ENCODE measurements at places on chromosomes 6 and 20. TPM values are rescaled to one million over a fixed set of nuclear protein-coding genes. Genes with fewer than 3 reads are reported as not detected.

DNA sequence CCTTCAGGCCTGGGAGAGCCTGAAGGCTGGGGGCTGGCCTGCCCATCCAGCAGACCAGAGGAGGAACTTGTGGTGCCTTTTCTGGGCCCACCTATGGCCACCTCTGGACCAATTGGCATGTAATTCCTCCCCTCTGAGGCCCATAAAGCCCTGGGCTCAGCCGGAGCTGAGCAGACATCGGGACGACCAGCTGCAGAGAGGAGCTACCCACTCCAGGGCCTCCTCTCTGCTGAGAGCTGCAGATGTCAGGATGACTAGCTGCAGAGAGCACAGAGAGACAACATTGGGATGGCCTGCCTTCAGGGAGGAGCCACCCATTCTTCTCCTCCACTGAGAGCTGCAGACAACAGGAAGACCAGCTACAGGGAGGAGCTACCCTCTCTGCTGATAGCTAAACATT, 370.1 kb downstream of the CD83 start:
- DNase-seq, result no peak

- no peak for DNase-seq
Observed at GRCh38 chr6:41935193-41935574, 6.4 kb downstream of the CCND3 start.

DNA sequence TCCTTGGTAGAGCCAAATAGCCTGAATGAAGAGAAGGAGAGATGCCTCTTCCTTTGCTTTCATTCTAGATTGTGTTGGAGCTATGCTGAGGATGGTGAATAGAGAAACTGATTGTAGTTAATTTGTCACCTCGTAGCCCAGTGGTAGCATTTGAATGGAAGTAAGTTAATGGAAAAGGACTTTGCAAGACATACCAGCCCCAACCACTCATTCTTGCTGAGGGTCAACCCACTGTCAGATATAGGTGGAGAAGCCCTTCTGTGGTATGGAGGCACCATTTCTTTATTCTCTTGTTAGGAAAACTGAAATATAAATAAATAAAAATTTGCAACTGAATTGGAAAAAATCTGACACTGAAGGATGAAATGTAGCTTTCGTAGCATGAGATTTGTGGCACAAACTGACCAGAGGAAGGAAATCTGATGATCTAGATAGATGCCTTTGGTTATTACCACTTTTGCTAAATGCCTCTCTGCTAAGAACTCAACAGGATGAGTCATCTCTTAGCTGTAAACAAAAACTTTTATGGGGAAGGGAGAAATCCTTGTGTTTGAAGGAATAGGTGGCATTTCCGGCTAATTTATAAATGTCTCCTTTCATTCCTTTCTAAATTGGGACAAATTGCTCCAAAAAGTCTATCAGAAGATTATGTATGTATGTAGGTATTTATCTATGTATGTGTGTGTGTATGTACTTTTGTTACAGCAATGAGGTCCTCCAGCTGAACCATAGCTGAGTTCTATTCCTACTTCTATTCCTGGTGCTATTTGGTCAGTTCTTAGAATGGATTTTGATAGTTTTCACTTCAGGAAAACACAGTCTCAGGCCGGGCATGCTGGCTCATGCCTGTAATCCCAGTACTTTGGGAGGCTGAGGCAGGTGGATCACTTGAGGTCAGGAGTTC, 76.5 kb upstream of the SUPT3H start:
- DNase-seq, result no peak

DNA sequence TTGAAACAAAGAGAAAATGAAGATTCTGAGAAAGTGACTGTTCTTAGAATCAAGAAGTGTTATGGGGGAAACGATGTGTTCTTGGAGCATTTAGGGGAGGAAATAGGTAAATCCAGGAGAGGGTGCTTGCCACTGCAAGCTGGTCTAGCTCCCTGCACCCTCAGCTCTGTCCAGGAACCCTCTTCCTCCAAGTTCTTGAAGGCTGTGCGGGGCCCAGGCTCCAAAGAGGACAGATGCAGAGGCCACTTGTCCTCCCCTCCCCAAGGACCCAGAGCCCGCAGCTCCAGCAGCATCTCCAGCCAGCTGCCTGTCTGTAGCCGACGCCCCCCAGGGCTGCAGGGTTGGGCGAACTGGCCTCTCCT, 87.9 kb downstream of the CDC5L start:
- no peak for DNase-seq

- DNase-seq, result no peak
Observed at GRCh38 chr6:45645302-45645701, 267.6 kb upstream of the SUPT3H start.

DNA sequence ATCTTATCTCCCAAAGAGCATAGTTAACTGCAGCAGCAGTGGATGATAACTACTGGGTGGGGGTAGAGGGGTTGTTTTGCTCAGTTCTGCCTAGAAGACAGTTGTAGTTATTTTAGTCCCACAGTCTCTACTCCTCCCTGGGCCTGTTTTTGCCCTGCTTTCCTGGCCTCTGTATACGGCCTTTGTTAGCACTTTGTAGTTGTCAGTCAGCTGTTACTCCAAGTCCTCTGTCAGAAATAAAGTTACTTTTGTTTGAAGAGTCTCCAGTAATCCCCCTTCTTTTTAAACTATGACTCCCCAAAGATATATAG, 113.9 kb downstream of the SLC16A10 start:
- DNase-seq, result no peak

DNA sequence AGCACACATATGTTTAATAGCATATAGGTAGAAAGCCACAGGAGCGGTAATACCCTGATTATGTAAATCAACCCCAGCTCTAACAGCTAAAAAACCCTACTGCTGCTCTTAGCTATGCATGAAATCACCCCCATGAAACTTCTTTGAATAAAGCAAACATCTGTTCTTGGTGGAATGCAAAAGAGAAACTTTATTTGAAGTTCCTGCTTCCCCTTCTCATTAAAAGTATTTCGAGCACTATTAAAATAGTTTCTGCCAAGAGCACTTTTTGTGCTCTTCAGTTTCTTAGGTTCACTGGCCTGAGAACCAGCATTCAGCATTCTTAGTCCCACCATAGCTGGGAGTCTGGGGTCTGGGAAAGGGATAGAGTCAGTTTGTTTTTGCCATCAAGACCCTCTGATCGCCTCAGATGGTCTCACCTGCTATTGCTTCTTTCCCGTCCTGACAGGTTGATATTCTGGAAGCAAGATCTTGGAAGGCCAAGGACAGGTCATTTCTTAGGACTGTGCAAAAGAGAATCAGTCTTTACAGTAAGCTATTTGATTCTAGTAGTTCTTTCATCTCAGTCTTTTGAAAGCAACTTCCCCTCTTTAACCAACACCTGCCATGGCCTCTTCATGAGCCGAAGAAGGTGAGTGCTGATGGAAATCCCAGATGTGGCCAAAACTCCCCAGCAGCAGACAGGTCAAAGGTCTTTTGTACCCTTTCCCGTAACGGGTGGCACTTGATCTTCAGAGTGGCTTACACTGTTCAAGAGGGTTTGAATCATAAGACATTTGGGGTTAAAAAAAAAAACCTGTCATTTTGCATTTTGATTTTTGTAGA, 76.5 kb upstream of the TMEM170B start:
- no peak for DNase-seq

- no peak for DNase-seq
Observed at GRCh38 chr6:55046869-55047422, 127.4 kb upstream of the HCRTR2 start.

- no peak for DNase-seq
Observed at GRCh38 chr6:107572886-107573285, 83.0 kb downstream of the SOBP start.

- DNase-seq, result no peak
Observed at GRCh38 chr6:45116714-45117410, 211.3 kb upstream of the RUNX2 start.

DNA sequence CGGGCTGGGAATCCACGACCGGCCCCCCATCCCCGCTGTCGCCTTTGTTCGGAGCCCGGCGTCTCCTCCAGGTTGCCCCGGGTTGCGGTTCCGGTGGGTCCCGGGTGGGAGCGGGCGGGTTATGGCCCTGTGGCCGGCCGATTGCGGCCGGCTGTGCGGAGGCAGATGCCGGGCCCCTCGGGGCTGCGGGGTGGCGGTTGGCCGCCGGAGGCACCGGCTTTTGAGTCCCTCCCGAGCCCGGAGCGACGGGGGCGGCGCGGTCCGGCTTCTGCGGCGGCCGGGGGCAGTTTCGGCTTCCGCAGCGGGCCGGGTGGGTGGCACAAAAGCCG, 431 bp downstream of the LOC128125822 start:
- DNase-seq, result no peak

DNA sequence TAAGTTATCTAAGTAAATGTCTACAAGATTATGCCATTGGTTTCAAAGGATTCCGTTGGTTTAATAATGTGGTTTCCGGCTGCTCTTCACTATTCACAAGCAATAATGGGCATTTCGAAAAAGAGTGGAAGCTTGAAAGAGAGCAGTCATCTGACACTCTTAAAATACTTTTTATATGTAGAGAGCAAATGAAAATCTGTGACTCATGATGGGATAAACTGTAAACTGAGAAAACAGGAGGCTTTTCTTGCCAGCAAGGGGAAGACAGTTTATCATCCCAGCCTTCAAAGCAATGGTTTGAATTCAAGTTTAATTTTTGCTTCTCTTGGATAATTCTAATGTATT, 145.7 kb downstream of the KHDC1L start:
- DNase-seq, result no peak

- no peak for DNase-seq
Observed at GRCh38 chr20:21235484-21236445, 67.4 kb upstream of the XRN2 start.

- peak; percentile 98 for DNase-seq
Observed at GRCh38 chr20:57709823-57710799, at the start of gene PMEPA1. Gene PMEPA1 (minus strand): TSS chr20:57710015. CDS start chr20:57709582, 433 bp downstream.

GRCh38 chr20:49851991-49852390, 39.4 kb downstream of the SLC9A8 start:
- DNase-seq, result no peak

GRCh38 chr6:20117474-20117873, 94.8 kb downstream of the MBOAT1 start:
- DNase-seq, result no peak

DNA sequence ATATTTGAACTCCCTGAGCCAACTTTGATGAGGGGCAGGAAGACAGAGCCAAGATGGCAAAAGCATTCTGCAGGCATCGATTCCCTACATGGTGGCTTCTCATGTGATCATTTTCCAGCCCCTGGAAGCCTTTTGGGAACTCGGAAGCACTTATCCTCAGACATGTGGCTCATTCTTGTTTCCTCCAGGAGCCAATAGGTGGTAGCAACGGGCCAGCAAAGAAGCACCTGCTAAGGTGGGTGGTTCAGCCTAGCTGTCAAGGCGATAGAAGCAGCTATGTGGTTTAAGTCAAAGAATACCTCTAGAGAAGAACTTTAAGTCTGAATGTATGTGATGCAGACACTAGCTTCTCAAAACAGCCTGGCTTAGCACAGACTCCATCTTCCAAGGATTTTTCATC, 64.9 kb upstream of the PAX1 start:
- DNase-seq, result no peak

DNA sequence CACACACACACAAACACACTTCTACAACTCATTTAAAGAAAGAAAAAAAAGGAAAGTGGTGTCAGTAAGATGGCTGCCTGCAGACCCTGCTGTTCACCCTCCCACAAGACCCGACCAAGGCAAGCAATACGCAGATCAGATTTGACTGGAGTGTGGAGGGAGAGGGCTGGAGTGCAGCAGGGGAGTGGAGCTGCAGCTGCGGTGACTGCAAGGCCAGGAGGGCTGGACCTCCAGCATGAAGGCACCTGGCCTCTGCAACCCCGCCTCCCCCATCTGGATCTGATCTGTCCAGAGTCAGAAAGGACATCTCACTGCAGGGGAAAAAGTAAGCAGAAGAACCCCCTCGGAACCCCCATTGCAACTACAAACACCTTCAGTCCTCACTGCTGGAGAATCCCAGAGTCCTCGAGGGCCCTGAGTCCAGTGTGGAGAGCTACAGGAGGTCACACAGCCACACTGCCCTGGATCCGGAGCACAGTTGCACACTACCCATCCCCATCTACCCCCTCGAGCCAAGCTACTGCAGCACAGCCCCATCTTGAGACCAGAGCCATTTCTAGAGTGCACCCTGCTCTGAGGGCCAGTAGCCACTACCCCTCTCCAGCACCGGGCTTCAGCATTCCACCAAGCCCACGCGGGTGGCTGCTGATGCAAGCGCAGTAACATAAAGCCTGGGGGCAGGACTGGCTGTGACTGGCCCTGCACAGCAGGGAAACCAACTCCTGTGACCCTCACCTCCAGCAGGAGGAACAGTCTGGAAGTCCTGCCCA, 41.9 kb upstream of the SRSF6 start:
- no peak for DNase-seq

DNA sequence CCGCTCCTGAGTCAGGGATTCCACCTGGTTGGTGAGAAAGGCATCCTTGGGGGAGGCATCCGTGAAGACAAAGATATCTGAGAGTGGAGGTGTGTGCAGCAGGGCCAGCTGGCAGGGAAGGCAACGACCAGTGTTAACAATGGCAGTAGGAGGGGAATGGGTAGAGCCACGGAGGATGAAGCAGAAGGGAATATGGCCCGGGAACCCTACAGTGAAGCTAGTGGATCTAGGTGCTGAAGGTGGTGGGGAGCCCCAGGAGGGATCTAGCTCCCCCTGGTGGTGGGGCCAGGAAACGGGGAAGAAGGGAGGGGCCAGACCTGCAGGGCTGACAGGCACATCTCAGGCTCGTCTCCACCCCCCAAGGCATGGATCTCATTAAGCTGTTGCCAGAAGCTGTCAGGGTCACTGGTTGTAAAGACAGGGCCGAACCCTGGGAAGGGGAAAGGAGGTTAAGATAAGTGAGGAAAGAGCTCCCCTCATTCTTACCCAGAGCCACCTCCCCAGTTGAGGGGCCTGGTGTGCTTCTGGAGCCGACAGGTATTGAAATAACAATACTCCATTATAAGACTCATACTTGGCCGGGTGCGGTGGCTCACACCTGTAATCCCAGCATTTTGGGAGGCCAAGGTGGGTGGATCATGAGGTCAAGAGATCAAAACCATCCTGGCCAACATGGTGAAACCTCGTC, 7.3 kb downstream of the VWA7 start:
- no peak for DNase-seq

DNA sequence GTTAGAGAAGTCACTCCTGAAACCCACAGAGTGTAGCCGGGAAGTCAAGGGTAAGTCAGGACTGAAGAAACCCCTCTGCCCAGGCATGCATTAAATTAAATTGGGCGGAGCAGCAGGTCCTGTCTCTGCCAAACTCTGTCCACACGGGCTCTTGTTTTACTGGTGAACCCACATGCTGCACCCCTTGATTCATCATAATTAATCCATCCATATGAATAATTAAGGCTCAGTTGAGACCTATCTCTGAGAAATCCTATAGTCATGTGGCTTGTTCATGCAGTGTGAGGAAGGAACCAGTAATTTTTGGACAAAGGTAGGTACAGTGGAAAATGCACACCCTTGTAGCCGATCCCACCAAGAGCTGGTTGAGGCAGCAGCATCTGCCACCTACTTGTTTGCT, 43.0 kb downstream of the PXDC1 start:
- DNase-seq, result no peak

GRCh38 chr20:43408848-43409576, 48.7 kb upstream of the SRSF6 start:
- no peak for DNase-seq

SLC2A10 gene
- 24.8 TPM for total RNA-seq

LAMA4 gene
- total RNA-seq, result 220 TPM

LINC00237 gene
- total RNA-seq, result not detected

F13A1 gene
- 2.8 TPM for total RNA-seq

CSTF1 gene
- 38.6 TPM for total RNA-seq

C20orf141 gene
- total RNA-seq, result not detected

ABHD16B gene
- not detected for total RNA-seq
